ENCODE measurements at places on chromosomes 11 and 22.

- no peak for DNase-seq
These were observed 36.2 kb downstream of the DLG2 start for GRCh38 chr11:85590848-85591483.

GRCh38 chr22:17924735-17925364 is 99.5 kb downstream of the MICAL3 start:
- DNase-seq: no peak

DNA sequence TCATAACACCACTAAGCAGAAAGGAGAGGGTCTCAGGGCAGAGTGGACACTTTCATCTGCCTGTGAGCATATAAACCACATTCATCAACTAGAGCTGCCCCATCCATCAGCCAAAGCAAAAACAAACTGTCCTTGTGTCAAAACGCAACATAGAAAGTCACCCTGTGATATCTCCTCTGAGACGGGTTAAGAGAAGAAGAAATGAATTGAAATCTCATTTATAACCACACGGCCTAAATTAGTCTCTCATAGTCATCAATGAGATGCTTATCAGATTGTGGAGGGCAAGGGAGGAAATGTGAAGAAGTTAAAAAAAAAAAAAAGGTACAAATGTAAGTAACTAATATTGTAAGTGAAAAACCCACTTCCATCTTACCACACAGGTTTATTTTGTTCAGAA is 75.7 kb downstream of the SIK3 start:
- DNase-seq: no peak

- no peak for DNase-seq
These were observed 35.6 kb downstream of the GAS2 start for GRCh38 chr11:22702031-22702430.

GRCh38 chr11:38842991-38843390 is 2245.0 kb upstream of the RAG2 start:
- no peak for DNase-seq

DNA sequence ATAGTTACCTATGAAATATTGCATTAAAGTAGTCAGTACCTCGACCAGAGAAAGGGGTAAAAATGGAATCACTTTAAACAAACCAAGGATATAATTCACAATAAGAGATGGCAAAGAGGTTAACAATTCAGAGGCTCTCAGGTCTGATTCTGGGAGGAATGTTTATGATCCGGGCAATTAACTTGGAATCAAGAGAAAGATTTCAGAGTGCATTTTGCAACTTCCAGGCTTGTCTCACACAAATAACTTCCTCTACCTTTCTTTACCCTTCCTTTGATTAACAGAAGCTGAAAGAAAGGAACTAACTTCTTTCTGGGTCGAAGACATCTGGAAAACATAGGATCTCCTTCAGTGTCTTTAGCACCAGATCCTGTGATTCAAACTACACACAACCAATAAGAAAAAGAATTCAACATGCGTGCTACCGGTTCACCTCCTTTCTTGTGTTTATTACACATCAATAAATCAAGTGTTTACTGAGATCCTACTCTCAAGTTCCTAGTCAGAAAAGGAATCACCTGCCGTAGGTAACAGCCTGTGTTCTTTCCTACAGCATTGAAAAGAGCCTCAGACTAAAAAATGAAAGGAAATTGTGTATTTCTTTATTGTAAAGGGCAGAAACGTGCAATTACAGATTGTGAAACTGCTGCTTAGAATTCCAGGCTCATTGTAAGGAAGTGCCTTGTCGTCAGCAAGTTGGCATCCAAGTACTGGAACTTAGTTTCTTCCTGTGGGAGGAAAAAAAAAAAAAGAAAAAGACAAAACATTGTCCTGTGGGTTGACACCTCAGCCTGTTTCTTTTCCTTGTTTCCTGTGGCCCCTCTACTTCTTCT is 29.5 kb downstream of the CARD18 start:
- no peak for DNase-seq

DNA sequence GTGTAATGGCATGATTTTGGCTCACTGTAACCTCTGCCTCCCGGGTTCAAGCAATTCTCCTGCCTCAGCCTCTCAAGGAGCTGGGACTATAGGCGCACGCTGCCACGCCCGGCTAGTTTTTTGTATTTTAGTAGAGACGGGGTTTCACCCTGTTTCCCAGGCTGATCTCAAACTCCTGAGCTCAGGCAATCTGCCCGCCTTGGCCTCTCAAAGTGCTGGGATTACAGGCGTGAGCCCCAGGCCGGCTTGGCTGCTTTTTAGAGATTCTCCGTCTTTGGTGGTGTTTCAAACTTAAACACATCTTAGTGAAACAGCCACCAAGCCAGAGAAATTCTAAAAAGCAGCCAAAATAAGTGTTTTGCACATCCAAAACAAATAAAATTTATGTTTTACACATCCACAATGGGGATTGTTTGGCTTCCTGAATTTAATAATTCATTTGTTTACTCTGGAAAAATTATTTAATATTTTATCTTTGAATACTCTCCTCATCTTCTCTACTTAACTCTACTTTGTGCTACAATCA is 18.4 kb downstream of the BCL2L13 start:
- no peak for DNase-seq

- DNase-seq: no peak
These were observed 147.3 kb downstream of the FEZ1 start for GRCh38 chr11:125348674-125349309.

- no peak for DNase-seq
These were observed 3.6 kb downstream of the USP35 start for GRCh38 chr11:78192223-78192719.

DNA sequence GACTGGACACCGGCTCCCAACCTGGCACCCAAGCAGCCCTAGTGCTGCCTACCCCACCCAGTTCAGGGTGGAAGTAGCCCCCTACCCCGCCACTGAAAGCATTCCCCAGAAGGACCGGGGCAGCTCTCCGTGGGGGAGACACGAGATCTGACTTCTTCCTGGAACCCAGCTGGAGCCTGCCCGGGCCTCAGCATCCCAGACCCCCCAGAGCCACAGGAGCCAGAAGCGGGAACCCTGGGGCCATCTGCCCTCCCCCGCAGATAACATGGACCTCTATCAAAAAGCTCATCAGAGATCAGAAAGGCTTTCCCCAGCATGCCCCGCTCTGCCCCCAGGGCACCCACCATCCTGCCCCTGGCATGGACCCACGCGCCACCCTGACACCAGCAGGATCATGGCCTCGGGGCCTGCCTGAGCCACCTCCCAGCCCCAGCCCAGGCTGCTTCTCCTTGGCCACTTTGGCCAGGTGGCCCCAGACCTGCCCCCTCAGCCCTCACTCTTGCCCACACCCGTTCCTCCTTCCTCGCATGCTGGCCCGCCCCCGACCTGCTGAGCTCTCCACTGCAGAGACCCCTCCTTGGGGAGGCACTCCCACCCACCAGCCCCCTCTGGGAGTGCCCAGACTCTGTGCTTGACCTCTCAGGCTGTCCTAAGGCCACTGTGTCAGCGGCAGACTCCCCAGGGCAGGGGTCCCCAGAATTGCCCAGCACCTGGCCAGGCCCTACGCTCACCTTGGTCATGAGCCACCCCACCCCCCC is 17.1 kb downstream of the WNT7B start:
- no peak for DNase-seq

- DNase-seq: no peak
These were observed 2.3 kb downstream of the PRSS23 start for GRCh38 chr11:86802601-86803051.

DNA sequence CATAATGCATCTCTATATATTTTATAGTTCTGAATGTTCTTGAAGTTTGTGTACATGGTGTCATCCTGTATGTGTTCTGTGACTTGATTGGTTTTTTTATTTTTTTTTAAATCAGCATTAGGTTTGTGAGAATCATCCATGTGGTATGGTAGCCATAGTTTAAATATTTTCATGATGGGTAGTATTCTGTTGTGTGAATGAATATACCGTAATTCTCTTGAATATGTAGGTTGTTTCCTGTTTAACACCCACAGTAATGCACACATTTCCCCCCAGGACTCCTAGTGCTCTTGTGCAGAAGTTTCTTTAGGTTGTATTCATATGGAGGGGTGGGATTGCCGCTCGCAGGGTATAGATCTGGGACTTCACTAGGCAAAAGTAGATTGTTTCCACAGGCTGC is 2.0 kb downstream of the PACS1 start:
- no peak for DNase-seq

DNA sequence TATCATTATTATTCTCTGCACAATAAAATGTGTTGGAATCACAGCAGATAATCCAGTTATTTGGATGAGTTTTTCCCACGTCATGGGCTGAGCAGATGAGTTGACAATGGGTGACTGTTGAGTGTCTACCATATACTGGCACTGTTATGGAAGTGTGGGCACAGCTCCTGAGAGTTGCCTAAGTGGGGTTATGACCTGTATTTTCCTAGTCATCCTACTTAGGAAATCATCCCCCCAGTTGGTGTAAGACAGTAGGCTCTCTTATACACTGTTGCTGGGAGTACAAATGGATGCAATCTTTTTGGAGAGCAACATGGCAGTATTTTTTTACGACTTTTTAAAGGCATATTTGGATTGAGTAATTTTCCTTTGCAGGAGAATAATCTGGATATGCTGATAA is 66.4 kb downstream of the TRAF6 start:
- no peak for DNase-seq

DNA sequence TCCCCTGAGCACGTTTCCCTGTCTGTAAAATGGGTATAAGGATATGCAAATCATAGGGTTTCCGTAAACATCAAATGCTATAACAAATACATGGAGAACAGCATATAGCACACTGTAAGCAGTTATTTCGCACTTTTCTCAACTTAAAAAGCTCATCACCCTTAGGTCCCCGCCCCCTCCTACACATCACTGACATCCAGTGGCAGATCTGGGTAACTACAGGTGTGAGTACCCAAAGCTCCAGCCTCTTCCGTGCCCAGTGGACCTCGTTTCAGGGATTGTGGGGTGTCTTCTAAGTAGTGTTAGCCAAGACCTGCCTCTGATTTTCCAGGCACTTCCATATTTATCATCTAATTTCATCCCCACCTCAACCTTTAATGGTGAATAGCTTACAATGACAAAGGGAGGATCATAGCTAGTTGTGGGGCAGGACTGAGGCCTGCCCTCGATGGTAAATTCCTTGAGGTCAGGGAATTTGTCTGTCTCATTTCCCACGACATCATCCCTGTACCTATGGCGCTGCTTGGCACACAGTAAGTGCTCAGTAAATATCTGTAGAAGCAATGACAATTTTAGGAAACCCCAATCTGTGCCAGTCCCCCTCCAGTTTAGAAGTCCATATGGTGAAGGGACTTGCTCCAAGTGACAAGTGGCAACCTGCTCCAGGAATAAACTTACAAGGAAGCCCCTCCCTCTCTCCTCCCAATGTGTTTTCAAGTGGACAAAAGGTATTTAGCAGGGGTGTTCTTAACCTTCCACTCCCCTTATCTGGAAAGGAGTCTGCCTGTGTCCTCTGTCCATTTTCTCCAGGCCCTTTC is 340.5 kb downstream of the TENM4 start:
- DNase-seq: no peak

DNA sequence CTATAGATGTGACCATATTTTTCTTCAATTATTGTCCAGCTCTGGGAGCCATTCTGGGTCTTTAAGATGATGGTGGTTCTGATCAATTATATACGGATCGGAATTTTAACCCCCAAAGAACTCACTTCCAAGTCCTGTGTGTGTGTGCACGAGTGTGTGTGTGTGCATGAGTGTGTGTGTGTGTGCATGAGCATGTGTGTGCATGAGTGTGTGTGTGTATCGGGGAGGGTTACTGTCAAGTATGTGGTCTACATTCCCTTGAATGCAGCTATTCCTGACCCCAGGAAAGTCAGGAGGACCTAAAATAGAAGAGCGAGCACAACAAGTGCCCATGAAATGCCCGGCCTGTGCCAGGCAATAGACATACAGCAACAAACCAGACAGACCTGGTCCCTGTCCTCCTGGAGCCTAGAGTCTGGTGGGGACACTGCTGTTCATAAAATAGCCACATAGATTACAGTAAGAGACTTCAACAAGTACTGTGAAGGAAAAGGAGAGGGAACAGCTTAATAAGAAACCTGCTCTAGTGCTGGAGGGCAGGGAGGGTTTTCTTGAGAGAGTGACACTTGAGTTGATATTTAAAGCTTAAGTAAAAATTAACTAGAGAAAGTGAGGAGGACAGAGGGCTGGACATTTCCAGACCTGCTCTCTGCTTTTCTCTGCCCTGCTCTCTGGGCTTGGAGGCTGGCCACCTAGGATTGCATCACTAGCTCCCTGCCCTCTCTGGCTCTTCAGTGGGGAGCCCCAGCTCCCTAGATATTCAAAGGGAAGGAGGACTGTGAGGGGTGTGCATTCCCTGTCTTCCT is 66.1 kb upstream of the SPON1 start:
- no peak for DNase-seq

DNA sequence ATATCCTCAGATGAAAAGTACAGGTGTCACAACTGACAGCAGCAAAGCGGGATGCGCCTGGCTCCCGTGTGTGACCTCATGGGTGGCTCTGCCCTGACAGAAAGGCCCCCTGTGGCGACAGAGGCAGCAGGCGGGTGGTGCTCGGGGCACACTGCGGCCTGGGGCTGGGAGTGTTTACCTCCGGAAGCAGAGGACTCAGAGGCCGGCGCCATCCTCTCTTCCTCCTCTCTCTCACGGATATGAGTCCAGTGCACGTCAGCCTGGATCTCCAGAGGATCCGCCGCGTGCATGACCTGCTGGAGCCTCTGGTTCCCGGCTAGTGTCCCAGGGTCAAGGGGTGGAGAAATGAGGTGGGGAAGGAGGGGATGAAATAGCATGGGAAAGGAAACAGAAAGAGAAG is 53.2 kb upstream of the BID start:
- no peak for DNase-seq

- DNase-seq: peak; percentile 55
These were observed 5.6 kb downstream of the RGL4 start for GRCh38 chr22:23696326-23696851.

DNA sequence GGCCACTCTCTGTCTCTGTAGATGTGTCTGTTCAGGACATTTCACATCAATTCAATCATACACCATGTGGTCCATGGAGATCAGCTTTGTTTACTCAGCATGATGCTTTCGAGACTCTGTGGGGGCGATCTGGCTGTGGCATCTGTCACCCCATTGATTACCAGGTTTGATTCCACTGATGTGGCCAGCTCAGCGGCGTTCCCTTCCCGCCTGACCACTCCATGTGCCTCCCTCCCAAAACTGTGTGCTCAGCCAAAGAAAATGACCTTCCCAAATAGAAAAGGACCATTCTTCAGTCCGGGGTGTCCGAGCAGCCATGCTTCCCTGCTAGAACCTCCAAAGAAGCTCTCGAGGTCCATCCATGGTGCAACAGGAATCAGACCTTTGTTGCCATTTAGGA is 89.1 kb downstream of the BRD1 start:
- no peak for DNase-seq
